NCI-H748 treated with DMSO at 0.1 percent for 48 hours (cell line): ENCODE measurements at places on chromosomes 2 and 18.

DNA sequence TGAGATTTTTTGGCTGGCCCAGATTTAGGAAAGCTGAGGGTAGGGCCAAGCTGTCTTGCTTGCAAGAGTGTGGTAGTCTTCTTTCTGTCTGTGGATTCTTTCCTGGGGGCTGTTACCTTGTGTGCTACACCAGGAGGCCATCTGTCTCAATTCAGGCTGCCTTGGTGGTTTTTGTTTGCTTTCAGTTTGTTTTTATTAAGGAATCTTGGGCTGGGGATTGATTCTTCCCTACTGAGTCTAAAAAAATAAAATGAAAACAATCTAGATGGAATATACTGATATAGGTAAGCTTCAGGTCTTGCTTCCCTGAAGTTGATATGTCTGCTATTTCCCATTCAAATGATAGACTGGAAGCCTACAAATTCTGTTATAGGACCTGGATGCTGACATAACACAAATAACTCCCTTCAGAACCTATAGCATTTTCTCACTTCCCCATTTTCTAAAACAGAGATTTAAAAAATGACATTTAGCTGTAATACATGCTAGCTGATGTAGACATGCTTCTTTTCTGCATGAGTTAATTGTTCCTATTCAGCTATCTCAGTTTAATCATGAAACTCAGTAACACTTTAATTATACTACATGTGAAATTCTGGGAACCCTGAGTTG, 5.3 kb downstream of the LHCGR start:
- no peak for DNase-seq

GRCh38 chr2:101361121-101361520, 26.2 kb downstream of the CREG2 start:
- no peak for DNase-seq

- no peak for DNase-seq
These were observed 15.3 kb downstream of the CNOT11 start for GRCh38 chr2:101267671-101268656.

DNA sequence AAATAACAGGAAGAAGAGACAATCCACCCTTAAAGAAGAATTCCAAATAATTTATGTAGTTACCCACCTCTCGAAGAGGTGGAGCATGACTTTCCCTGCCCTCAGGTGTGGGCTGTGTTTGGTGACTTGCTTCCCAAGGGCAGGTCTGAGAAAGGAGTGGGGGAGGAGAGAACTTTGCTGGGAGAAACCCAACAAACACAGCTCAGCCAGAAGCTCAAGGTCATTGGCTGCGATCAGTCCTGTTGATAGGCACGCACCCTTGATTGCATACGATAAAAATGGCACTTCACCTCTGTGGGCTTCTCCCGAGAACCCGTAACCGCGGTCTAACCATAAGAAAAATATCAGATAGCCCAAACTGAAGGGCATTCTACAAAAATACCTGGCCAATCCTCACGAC, 157.5 kb upstream of the ID2 start:
- no peak for DNase-seq

GRCh38 chr2:96107708-96108065, 8.7 kb downstream of the ADRA2B start:
- DNase-seq = no peak

DNA sequence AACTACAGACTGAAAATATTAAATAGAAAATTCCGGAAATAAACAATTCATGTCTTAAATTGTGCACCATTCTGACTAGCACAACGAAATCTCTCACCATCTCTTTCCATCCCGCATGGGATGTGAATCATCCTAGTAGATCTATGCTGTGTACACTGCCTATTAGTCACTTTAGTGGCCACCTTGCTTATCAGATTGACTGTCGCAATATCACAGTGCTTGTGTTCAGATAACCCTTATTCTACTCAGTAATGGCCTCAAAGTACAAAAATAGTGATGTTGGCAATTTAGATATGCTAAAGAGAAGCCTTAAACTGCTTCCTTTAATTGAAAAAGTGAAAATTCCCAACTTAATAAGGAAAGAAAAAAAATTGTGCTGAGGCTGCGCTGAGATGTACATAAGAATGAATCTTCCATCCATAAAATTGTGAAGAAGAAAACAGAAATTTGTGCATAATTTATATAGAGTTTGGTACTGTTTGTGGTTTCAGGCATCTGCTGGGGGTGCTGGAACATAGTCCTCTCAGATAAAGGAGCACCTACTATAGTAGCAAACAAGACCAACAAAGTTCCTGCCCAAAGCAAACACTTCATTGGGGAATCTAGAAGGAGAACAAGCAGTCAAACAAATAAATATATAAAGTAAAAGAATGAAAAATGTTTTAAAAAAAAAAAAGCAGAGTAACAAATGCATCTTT, 12.0 kb downstream of the PSMD1 start:
- DNase-seq = no peak

GRCh38 chr2:221969087-221969829, 329.5 kb downstream of the PAX3 start:
- peak; percentile 52 for DNase-seq

DNA sequence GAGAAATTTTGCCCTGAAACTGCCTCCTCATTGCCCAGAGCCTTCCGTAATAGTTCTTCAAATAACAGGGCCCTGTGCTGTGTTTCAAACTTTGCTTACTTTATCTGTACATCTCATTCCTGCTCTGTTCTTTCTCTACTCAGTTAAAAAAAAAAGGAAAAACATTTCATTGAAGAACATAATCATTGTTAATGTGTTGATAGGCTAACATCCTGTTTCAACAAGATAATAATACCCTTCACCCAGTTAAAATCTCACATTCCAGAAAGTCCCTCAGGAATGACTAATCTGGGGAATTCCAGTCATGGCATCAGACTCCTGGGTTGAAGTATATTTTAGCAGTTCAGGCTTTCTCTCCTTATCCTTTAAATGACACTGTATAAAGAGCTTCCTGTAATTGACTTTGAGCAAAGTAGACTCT, 45.6 kb upstream of the ITGAV start:
- DNase-seq = no peak
